ENCODE measurements at places on chromosomes 7 and 10.
A peak's percentile ranks its signal among the peaks of the same experiment; 100 is the strongest.

GRCh38 chr7:130288829-130289228, 4.1 kb upstream of the CPA4 start:
- DNase-seq, result no peak

DNA sequence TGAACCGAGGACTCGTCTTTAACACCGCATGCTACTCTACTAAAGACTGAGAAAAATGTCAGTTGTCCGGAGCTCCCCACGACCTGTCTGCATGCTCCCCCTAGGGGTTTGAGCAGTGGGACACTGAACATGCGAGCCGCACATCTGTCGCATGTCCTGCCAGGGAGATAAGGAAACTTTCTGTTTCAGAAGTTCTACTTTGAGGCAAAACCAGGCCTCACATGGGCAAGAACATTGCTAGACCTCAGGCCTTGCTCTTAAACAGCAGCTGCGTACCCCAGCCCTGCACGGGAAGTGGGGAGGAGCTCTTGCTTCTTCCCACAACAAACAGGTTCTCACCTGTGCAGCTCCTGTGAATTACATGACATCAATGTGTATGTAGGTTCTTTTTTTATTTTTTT, 30.3 kb upstream of the HERPUD2 start:
- DNase-seq, result no peak

DNA sequence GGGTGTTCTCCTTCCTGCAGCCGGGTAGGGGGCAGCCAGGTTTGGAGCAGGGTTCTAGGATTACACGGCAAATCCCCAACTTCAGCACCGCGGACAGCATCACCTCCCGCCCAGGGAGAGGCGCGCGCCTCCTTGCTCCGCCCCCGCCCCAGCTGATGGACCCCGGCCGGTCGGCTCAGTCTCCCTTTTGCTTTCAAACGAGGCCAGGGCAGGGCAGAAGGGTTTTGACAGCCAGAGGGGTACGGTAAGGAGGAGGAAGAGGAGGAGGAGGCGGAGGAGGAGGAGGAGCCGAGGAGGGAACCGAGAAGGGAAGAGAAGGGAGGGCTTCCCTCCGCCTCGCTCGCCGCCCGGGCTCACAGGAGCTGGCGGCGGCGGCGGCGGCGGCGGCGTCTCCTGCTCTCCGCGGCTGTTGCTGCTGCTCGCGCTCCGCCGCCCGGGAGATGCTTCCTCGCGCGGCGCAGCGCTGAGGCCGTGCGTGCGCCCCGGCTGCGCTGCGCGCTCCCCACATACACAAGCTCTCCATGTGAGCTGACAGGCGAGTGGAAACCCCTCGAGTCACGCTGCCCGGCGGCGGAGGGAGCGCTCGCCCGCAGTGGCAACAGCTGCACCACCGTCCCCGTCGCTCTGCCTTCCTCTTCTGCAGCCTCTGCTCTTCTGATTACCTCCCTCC, 615 bp upstream of the CNTNAP2 start:
- DNase-seq, result peak; percentile 96

- no peak for DNase-seq
Observed at GRCh38 chr7:84137812-84138211, 56.8 kb downstream of the SEMA3A start.

DNA sequence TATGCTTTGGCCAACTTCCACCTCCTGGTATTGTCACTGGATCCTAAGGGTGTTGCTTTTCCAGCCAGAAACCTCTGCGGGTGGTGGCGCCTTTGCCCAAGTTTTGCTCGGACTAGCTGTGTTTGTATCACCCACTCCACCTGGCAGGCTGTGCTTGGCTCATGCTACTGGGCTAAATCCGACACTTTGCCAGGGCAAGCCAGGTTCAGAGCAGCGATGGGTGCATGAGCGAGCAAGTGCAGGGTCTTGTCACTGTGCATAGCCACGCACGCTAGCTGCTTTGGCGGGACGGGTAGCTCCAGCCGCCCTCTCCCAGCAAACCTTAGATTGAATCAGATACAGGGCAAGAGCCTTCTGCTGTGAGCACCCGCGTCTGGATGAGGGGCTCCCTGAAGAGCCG, 737.5 kb downstream of the PCDH15 start:
- DNase-seq, result no peak

DNA sequence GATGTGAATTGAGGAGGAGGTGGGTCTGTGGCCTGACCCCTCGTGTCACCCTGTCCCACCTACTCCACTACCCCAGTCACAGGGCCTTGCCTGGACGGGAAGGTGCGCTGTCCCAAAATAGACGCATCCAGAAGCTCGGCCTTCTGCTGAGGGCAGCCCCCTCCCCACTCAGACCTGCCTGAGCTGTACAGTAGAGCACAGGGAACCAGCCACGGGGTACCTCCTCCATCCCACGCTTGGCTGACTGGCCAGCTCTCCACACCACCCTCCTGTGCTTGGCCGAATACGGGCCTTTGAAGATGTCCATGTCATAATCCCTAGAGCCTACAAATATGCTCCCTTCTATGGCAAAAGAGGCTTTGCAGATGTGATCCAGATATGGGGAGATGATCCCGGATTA, 88.3 kb downstream of the CHST15 start:
- no peak for DNase-seq

DNA sequence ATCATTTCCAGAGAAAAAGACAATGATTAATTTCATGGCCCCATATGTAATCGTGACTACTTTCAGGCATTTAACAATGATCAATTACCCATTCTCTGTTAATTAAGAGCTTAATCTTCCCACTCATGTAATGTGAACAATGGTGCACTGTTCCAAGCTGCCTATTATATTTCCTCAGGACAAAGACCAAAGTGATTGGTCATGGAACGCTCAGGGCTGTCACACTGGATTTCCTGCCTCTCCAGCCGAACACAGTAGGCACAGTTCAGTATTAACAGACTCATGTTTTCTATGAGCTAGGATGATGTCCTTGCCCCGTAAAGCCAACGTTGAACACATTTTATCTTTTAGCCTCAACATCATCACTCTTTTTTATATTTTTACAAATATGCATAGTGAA, 142.7 kb upstream of the FZD8 start:
- no peak for DNase-seq

- DNase-seq, result no peak
Observed at GRCh38 chr10:22658745-22659410, 55.5 kb downstream of the PIP4K2A start.

GRCh38 chr10:127048630-127049029, 143.4 kb downstream of the DOCK1 start:
- DNase-seq, result no peak

DNA sequence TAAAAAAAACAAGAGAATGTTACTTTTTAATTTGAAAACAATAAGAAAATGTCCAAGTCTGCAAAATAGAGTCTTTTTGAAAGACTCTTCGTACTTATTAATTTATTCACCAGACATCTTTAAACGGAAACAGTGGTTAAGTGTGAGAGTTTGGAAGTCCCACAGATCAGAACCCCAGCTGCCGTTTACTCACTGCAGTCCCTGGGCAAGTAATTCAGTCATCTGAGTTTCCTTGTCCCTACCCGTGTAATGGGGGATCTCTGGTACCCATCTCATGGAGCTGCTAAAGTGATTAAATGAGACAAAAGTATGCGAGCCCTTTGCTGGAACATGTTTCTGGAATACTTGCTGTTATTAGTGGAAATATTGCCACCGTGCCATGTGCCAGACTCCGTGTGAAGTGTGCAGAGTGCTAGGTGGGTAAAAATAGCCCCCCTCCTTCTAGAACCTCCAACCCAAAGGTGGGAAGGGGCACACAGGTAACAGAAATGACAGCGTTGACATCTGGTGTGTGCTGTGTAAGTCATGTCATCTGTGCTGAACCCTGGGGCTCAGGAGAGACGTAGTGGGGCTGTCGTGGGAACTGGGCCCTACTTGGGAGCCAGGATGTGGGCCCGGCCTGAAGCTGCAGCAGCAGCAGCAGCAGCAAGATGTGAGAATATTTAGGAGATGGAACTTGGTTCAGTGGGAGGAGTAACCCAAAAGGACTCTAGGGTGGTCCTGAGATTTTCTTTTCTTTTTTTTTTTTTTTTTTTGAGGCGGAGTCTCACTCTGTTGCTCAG, 140.5 kb downstream of the CUX1 start:
- no peak for DNase-seq

- DNase-seq, result peak; percentile 60
Observed at GRCh38 chr10:32207544-32207943, 139.4 kb downstream of the EPC1 start.

GRCh38 chr10:94052866-94053791, 59.4 kb downstream of the PLCE1 start:
- DNase-seq, result no peak

- DNase-seq, result no peak
Observed at GRCh38 chr10:33674491-33674890, 340.0 kb upstream of the NRP1 start.

- DNase-seq, result peak; percentile 59
Observed at GRCh38 chr7:140349144-140349771, 49.1 kb downstream of the SLC37A3 start.

- DNase-seq, result no peak
Observed at GRCh38 chr7:143504937-143505297, 27.2 kb downstream of the TAS2R41 start.

DNA sequence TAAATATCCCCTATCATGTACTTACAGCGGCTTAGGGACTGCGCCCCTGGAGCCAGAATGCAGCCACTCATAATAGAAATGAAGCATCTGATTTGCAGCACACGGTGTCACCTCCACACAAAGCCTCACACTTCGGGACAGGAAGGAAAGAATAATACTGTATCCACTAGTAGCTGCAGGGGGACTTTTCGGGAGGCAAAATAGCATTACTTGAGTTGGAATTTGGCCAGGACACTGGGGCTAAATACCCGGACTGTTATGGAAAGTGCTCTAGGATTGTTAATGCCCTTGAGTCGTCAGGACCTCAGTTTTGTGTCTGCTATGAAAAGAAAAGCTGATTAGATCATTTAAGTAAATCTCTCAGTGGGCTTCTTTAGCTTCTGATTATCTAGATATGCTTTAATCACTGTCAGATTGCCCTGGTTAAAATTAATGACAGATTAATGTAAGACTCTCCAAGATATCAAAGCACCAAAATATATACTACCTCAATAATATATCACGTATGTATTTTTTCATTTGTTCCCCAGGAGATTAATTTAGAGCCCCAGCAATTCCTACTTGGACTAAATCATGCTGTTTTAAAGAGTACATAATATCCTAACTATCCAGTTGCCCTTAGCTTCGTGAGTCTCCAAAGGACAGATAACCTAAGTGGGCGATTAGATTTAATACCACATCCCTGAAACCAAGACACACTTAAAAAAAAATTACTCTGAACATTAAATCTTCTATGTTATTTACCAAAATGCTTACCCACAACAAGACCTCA, 173.0 kb upstream of the NEBL start:
- DNase-seq, result peak; percentile 35

GRCh38 chr10:14953424-14954000, 384 bp downstream of the DCLRE1C start:
- peak; percentile 66 for DNase-seq

DNA sequence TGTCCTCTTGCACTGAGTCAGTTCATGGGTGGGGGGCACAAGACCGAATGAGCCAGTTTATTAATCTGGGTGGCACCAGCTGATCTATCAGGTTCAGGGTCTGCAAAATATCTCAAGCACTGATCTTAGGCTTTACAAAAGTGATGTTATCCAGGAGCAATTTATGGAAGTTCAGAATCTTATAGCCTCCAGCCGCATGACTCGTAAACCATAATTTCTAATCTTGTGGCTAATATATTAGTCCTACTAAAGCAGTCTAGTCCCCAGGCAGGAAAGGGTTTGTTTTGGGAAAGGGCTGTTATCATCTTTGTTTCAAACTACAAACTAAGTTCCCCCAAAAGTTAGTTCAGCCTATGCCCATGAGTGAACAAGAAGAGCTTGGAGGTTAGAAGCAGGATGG, 33.9 kb downstream of the AKR1C8 start:
- DNase-seq, result no peak

DNA sequence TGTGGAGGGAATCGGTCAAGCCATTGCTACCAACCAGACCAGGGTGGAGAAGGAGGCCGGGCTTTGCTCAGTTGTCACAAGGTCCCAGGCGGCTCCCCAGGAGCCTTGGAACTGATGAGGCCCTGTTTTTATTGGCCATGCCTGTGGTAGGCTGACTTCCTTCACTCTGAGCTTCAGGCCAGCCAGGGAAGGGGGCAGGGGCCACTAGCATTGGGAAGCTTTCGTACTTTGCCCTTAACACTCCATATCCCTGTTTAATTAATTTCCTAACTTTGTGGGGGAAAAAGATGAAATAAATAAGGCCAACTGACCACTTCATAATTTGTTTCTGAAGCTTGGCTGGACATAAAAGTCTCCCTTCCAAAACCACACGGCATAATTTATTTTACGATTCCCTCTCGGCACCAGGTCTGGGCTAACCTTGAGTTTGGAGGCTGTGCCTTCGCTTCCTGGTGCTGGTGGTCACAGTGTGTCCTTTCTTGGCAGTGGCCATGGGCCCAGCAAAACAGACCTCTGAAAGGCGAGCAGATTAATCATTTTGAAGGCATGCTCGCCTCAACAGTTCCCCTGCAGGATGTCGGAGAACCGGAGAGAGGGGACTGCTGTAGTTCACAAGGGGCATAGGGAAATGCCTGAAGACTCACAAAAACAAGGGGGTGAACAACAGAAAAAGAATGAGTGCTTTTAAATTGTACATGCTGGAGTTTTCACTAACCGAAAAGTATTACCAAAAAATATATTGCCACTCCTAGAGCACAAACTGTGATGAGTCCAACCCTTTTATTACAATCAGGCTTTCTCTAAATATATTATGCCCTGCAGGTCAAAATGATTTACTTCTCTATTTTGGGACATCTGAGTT, 966.0 kb downstream of the LRMDA start:
- no peak for DNase-seq

GRCh38 chr7:92723943-92724342, 112.4 kb downstream of the CDK6 start:
- DNase-seq, result peak; percentile 47

DNA sequence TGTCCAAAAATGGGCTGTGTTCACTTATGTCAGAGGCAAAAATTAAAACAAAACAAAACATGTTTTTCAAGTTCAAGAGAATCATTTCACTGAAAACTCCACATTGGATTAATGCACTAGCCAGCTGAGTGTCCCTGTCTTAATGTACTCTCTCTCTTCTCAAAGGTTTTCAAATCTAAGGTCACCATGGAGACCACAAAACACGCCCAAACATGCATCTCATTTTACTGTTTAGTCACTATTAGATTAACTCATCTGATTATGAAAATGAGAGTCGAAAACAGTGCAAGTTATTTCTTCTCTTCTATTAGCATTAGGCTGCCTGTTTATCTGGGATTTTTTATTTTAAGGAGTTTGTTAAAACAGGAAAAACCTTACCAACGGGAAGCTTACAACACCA, 70.8 kb upstream of the ASAH2 start:
- DNase-seq, result no peak

GRCh38 chr7:120931243-120931642, 19.3 kb upstream of the ING3 start:
- no peak for DNase-seq

All from neural progenitor cell (in vitro differentiated cells).